ENCODE measurements at places on chromosomes 7 and 10.
A peak's percentile ranks its signal among the peaks of the same experiment; 100 is the strongest.

GRCh38 chr10:25061711-25062449 is 45.5 kb downstream of the THNSL1 start:
- no peak for DNase-seq

DNA sequence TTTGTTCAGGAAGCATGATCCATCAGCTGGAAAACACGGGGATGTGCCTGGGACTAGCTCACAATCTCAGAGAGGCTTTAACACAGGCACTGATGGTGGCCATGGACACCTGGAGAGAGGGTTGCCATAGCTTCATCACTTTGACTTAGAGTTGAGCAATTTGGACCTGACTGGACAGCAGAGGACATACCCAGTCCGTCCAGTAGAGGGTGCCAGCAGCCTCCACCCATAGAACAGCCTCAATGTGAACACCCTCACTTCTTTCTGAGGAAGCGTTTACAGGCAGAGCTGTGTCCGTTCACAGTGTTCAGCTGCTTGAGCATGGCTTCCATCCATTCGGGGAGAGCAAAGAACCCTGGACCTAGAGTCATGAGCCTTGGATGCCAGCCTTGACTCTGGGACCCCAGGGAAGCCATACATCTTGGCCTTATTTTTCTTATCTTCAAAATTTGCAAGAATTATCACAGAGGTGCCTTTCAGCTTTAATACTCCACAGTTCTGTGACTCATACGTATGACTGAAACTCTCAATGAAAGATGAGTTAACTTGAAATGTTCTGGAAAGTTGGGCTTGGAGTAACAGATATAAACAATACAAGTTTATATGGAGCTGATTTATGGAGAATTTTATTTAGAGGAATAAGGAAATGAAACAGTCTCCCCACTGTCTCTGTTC is 302.9 kb upstream of the PODXL start:
- DNase-seq, result peak; percentile 25

DNA sequence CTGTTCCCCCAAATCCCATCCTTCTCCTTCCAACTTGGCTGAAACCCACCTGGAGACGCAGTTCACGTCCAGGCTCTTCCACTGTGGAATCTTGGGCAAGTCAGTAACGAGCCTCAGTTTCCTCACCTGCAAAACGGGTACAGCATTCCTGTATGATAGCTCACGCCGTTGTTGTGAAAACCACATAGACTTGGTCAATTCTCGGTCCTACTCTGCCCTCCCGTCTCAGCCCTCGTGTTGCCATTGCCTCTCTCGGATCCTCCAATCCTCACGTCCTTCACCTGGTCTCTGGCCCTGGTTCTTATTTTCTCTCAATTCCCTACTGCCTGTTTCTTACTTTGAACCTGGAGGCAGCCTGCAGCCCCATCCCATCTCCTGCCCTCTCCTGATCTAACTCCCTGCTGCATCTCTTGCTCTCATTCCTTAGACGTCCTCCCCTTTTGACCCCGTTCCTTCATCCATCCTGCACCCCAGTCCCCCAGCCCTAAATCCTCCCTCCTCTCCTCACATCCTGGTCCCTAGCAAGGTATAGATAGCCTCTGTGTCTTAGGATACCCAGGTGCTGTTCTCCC is 2.0 kb upstream of the MUC12 start:
- no peak for DNase-seq

GRCh38 chr7:706721-707120 is 19.8 kb upstream of the DNAAF5 start:
- DNase-seq, result no peak

DNA sequence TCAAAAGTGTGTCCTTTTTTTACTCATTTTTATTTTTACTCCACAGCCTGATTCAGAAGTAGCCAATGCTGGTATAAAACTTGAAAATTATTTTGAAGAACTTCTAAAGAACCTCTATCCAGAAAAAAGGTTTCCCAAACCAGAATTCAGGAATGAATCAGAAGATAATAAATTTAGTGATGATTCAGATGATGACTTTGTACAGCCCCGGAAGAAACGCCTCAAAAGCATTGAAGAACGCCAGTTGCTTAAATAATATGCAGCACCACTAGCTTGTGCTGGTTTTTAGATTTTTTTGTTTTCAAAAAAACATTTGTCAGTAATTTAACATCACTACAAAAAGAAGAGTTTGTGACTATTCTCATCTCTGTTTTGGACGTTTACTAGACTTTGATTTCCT is 116.5 kb downstream of the SVOPL start:
- DNase-seq, result no peak

DNA sequence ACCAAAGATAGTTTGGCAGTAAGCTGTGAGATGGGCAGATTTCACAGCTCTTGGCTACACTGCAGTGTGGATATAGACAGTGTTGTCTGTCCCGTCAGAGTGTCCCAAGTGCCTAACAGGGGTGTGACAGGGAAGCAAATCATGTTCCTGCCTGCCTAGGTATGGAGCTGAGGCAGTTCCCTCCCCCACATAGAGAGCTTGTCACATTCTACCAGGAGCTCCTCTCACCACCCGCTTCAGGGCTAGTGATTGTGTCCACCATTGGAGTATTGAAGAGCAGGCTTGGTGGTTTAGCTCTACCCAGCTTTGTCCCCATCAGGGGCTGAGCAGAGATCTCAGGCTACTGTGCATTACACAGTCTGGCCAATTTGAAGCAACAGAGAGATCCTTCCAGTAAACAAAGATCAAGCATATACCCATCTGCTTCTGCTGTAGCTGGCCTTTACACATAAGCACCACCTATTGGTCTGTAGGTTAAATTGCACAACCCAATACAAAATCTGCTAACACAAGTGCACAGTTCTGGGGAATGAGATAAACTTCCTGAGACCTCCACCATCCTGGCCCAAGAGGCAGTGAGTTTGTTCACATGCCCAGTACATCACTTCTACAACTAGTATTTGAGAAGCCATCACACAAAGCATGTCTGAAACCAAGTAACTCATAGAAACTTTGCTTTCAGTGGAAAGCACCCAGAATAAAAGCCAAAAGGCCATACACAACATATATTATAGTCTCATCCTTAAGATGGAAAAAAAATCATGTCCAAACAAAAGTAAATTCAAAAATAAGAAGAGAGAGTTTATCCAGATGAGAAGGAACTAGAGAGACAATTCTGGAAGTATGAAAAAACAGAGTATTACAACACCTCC is 67.3 kb downstream of the GLCCI1 start:
- no peak for DNase-seq

DNA sequence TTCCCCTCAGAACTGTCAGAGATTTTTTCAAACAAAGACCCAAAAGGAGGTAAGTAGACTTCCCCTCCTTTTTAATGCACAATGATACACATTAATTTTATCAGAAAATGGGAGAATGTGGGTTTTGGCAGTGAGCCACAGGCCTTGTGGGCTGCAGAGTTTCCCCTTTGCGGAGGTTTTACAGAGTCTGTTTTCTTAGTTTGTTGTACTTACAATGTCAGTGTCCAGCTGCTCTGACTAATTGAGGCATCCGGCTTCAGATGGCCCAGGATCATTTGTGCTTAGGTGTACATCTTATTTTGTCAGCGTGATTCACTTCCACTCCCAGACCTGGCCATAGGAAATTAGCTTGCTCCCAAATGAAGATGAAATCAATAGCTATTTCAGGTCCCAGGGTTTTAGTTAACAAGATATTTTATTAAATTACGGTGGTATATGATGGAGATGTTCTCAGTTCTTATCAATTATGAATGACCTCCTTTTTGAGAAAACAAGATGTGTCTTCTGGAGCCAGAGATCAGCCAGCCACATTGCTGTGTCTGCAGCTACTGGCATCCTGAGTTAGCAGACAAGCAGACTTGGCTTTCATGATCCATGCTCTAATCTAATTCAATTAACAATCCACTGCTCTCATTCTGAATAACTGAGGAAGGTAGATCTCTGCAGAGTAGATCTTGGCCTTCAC is 1086.6 kb upstream of the SORCS1 start:
- DNase-seq, result peak; percentile 15

GRCh38 chr7:1045069-1046063 is 1.0 kb downstream of the GPR146 start:
- DNase-seq, result no peak

DNA sequence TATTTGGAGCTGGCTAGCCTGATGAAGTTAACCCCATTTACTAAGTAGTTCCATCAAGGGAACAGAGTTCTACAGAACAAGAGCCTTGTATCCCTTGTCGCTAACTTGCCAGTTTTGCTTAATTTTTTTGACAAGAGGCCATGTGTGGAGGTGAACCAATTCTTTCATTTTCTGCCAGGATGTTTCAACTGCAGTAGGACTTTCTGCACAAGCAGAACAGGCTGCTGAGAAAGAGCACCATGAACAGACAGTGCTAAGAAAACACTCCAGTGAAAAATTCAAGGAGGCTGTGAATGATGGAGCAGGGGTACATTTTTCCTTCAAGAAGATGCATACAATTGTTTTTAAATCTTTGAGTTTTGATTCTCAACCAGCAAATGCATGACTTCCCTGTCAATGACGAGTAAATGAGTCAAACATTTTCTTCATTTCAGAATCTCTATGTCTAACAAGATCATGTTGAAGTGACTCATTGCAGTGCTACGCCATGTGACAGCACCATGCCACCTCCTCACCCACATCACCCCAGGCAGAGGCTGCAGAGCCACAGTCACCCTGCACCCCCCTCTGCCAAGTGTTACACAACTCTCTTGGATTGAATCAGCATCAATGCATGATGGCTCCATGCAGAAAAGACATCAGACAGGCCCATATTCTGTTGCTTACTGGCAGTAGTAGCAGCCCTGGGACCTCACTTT is 193.1 kb downstream of the COBL start:
- DNase-seq, result peak; percentile 87

GRCh38 chr7:121339082-121339481 is 10.3 kb downstream of the WNT16 start:
- DNase-seq, result no peak

DNA sequence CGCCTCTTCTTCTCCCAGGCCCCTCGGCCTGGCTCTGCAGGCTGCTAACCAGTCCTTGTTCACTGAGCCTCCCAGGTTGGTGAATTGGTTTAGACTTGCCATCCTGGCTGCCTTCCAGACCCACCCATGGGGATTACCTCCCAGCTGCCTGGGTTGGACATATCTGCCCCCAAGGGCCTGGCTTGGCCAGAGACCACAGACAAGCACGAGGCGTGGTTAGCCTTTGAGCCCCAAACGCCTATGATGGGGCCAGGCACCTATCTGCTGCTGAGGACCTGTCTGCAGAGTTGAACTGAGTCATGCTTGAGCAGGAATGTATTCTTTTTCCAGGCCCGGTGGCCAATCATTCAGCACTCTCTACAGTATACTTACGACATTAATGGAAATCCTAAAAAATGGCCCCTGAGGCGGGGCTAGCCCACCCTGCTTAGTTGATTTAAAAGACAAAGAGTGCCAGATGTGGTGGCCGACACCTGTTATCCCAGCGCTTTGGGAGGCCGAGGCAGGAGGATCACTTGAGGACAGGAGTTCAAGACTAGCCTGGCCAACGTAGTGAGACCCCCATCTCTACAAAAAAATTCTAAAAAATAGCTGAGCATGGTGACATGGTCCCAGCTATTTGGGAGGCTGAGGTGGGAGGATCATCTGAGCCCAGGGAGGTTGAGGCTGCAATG is 361.5 kb downstream of the FRMD4A start:
- DNase-seq, result no peak

DNA sequence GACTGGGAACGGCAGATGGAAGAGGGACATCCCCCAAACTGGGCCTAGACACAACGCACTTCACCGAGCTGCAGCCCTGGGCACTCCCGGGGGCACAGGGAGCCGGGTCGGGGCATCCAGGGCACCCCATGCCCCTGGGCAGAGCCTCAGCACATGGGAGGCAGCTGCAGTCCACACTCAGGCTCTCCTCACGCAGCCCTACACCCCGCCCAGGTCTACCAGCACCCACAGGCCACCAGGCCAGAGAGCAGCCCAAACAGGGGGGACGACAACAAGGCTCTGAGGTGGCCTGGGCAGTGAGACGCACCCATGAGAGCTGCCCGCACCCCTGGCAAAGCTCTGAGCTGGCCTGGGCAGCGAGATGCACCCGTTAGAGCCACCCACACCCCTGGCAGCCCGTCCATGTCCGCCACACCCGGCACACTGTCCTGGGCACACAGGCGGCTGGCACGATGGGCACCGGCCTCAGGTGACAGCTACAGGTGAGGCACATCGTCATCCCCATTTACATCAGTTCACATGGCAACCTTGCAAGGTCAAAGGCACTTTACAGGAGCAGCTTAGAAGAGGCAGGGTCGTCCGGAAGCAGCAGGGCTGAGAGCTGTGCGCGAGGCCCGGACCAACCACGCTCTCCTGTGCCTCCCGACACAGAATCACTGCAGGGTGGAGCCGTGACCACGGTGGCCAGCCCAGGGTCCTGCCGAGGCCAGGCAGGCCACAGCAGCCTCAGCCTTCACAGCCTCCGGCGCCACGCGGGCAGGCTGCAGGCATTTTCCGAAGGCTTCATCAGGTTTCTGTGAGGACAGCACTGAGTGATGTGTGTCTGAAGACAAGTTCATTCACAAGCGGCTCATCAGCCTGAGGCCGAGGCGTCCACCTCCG is 228.6 kb downstream of the MAD1L1 start:
- DNase-seq, result no peak

DNA sequence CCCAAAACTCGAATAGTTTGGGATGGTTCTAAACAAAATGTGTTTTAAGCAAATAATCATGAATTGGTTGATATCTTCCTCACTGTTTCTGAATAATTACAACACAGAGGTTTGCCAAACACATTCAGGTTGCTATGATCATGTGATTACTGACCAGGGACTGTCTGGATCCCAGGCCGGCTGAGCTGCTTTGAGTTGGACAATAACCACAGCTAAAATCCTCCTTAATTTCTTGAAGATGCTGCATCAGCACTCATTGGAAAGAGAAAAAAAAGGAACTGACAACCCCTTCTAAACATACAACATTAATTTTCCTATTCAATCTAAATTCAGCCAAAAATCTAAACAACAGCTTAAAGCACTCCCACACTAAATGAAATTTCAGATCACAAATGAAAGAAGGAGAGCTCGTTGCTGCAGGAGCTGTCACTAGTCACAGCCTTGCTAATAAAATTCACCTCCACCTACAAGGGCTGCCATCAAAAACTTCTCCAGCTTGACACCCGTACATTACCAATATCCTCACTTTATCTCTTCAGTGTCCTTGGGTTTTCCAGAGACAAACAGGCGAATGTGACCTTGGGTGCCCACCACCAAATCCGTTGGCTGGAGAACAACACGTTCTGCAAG is 560.2 kb downstream of the KCNMA1 start:
- DNase-seq, result no peak
